ENCODE measurements at places on chromosomes 16 and 17.

DNA sequence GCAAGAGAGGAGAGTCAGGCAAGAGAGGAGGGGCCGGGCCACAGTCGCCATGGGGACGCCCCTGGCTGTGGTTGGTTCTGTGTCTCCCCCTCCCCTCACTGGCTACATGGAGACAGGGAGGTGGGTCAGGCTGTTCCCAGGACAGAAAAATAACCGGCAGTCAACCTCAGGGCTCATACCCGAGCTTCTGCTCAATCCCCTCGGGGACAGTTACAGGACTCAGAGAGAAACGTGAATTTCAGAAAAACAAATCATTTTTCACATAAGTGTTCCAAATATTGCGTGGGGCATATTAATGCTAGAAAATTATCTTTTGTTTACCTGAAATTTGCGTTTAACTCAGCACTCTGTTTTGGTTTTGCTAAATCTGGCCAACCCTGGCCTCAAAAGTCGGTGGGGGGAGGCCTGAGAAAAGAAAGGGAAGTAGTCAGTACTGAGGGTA lies 22.2 kb upstream of the CPSF4L start:
- no peak for DNase-seq

- DNase-seq: peak; percentile 11
These were observed 220.1 kb downstream of the FOXL1 start for GRCh38 chr16:86798247-86799041.

- no peak for DNase-seq
These were observed 725 bp downstream of the KRTAP16-1 start for GRCh38 chr17:41308251-41308917.

DNA sequence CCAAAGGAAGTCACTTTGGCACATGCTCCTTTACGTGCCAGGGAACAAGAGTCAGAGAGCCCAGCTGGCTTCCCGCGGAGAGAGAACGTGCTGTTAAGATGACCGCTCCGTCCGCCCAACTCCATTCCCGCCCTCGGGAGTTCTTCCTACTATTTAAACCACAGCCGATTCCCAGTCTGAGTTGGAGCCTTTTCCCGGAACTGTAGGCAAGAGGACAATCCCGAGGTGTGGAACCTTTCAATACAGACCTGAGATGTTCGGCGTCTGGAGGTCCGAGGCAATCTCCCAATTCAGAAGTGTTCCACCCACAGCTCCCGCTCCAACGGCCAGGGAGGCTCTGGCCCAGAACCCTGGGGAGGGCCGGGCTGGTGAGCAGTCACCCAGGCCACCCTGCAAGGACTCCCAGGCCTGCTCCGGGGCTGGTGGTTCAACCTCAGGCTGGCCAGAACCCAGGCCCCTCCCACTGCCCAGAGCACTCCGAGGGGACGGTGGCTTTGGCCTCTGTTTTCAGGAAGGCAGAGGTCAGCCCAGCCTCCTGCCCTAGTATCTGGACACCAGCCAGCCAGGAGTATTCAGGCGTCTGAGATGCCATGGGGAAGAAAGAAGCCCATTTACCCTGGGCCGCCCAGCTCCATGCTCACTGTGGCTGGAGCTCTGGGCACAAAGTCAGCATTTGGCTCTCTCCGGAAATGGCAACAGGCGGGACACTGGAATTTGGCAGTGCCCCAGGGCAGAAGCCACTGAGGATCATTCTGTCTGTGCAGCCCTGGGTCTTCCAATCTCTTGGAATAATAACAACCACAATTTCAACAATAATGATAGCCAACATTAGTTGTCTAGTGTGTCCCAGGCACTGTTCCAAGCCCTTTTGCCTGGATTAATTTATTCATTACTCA lies 21.4 kb downstream of the EMP2 start:
- peak; percentile 12 for DNase-seq
